Stimulated activated CD8-positive, alpha-beta memory T cell treated with anti-CD3 and anti-CD28 coated beads, Interleukin-15, amount 100 ng/mL, for 24 hours (primary cell): ENCODE measurements at places on chromosomes 6 and 20.

GRCh38 chr6:88238065-88238464, 71.9 kb upstream of the CNR1 start:
- DNase-seq, result no peak

DNA sequence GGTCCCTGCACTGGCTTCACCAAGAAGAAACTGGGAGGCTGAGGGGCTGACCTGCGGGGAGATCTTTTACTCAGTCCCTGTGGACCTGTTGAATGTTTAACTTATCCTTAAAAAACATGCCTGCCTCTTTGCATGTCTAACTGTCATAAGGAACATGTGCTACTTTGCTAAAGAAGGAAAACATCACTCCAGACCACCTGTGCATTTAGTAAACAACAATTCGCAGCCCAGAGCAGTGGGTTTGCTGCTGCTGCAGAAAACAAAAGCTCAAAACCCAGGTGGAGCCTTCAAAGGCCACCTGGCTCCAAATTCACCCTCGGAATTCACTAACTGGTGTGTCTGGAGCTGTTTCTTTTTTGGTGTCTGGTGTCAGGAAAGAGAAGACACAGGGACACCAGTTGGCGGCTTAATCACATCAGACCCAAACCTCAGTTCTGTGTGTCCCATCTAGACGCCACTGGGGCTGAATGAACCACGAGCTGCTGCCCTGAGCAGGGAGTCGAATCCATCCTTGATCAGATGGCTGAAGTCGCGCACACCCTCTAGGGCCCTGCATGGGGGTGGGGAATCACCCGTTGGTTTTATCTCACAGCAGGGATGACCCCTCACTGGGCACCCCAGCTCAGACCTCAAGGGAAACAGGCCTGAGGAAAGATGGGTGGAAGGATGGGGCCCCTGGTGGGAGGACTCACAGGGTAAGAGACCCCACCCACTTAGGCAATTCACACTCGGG, 344.3 kb downstream of the PREX1 start:
- DNase-seq, result no peak

DNA sequence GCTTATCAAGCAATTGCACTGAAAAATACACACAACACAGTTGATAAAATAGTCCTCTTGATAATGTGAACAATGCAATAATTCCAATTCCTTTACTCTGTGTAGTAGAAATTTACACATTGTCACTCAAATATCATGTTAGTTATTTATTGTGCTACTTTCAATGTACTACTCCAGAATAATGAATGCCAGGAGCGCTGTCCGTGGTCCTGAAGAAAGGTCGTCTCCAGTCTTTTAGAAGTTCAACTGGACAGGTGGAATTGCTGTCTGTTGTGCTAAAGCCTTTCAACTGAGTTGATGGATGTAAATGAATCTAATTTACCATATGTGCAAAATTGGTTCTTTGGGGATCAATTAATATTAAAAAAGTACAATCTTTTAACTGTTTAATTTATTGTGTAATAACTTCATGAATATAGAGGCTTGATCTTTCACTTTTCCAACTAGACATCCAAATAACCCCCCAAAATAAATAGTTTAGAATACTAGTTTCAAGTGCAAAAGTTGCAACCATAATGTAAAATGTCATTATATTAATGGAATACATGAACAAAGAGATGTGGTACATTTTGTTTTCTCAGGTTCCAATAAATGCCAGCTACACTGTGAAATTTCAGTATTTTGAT, 3.2 kb downstream of the GRIK2 start:
- no peak for DNase-seq

DNA sequence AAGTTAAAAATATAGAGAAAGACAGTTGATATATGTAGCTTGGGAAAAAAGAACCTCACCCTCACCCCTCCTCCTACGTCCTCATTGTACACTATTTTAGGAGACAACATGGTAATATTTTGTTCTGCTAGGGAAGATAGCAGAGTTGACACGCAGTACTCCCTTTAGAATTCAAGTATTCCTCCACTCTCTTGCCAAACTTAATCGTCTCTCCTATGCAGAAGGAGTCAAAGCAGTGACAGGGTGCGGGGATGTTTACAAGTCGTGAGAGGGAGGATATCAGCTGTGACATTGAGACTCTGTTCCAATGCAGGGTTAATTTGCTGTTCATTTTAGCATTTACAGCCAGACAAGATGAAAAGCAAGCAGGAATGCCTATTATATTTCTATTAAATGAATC, 97.5 kb downstream of the SOBP start:
- DNase-seq, result no peak

GRCh38 chr20:45019762-45020123, 53.4 kb downstream of the STK4 start:
- no peak for DNase-seq

DNA sequence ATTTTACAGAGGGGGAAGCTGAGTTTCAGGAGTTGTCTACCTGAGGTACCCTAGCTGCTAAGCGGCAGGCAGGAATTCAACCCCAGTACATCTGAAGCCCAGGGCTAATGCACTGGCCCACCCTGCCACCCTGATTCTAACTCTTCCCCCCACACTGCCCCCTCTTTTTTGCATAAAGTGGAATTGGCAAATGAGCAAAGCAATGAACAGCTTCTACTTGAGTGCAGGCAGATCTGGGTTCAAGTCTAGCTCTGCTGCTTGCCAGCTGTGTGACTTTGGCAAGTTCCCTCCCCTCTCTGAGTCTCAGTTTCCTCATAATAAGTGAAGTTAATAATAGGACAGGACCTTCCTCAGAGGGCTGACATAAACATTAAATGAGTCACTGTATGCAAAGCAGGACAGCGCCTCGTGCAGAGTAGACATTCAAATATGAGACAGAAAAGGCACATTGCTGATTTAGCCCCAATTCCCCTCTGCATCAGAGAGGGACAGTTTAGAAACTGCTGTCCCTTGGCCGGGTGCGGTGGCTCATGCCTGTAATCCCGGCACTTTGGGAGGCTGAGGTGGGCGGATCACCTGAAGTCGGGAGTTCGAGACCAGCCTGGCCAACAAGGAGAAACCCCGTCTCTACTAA, 4.7 kb downstream of the ADA start:
- DNase-seq, result no peak

DNA sequence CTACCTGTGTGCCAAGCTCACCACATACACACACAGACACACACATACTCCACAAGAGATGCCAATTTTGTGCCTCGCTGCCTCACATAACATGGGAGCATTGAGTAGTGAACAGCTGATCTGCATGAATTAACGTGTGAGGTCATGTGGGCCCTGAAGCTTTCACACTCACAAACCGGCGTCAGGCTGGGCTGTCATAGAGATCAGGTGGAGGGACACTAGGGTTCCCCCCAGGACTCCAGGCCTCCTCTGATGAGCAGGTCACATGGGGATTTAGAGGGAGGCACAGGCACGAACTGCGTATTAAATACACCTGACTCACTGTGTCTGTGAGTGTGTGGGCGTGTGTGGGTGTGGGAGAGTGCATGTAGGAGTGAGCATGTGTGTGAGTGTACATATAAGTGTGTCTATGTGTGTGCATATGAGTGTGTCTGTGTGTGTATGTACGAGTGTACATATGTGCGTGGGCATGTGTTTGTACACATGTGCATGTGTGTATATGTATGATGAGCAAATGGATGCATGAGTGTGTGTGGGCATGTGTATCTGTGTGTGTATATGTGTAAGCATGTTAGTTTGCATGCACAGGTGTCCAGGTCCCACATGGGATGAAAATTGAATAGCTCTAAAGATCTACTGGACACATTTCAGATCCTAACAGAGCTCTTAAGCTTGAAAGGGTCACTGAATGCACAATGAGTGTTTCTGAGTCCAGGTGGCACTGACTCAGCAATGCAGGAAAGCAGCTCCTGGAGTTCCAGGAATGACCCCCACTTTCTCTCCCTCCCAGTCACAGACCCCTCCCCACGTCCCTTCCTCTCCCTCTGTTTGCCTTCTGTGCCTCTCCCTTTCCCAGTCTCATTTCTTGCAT, 336.6 kb downstream of the PREX1 start:
- DNase-seq, result no peak

GRCh38 chr20:10733122-10733521, 59.3 kb upstream of the JAG1 start:
- DNase-seq, result no peak

DNA sequence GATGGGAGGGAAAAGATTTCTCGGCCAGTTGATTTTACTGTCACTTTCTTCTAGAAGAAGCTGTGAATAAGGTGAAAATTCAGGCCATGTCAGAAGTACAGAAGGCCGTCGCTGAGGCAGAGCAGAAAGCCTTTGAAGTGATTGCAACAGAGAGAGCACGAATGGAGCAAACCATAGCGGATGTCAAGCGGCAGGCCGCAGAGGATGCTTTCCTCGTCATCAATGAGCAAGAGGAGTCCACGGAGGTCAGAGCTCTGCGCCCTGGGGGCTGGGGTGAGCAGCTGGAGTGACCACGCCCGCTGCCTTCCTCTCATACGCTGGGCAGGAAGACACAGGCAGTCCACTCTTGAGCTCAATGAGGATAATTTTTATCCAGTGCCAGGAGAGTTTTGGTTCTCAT, 21.8 kb upstream of the C20orf144 start:
- no peak for DNase-seq
